ENCODE measurements at places on chromosomes 4 and X.

DNA sequence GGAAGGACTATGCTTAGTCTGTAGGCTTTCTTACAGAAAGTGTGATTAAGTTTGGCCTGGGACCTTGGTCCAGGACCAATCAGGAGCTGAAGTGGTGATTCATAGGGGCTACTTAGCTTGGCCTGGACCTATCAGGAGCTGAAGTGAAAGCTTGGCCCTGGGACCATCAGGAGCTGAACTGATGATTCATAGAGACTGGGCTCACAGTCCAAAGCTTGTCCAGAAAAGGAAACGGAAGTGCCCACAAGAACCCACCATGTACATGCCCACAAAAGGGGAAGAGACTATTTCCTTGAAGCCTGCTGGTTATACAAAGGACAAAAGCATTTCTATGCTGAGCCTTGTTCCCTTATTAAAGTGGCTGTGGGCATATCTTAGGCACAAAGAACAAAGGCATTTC lies 12.6 kb downstream of the TENT5D start:
- no peak for DNase-seq

- no peak for DNase-seq
Observed at GRCh38 chr4:110869862-110870572, 247.1 kb upstream of the PITX2 start.

DNA sequence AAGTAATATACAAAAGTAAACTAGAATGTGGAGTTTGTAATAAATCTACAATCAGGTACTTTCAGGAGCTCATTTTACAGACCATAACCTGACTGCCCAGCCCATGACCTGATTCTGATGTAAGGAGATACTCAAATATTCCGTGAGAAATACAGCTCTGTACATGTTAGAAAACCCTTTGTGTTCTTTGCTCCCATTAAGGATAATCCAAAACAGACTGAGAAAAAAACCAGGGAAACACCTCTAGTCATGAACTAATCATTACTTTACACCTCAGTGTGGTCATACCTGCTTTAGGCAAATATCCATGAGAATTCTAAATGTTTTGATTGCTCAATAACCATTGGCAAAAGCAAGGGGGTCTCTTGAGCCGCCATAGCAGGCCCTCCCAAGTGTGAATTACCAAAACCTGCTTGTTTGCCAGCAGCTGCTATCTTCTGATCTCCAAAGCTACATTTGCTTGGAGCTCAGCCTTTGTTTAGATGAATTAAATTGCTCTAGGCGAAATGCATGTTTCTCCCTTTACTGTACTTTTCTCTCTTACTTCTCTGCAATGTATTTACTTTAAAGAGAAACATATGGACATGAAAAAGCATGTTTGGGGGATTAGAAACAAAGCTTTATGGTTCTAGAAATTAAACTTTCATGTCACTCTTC lies 79.1 kb downstream of the ANKRD50 start:
- no peak for DNase-seq

DNA sequence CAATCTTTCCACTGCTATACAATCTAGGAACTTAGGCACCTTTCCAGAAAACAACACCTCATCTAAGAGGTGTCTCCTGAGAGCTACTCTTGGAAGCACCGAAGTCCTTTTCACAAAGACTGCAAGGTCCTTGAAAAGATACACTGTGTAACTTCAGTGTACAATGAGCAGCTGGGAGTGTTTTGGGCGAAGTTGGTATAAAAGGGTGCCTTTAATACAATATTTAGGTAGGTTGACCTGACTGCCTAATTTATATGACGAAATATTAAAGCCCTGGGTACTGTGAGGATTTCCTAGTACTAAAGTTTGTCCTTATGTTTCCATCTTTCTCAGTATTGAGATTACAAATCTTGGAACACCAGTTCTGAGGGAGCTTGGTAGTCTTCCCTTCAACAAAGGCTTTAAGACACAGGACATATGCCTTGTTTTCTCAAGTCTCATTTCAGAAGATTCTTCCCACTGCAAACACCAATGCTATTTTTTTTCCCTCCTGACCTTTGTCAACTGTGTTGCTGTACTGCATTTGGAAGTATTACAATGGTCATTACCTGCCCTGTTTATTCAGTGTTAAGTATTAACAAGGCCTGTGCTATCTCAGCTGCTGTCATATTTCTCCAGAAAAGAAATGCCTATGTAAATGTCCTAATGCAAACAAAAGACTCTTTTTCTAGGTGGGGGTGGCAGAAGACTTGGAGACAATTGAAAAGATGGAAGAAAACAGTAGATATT lies 134.2 kb downstream of the MAML3 start:
- DNase-seq: no peak

DNA sequence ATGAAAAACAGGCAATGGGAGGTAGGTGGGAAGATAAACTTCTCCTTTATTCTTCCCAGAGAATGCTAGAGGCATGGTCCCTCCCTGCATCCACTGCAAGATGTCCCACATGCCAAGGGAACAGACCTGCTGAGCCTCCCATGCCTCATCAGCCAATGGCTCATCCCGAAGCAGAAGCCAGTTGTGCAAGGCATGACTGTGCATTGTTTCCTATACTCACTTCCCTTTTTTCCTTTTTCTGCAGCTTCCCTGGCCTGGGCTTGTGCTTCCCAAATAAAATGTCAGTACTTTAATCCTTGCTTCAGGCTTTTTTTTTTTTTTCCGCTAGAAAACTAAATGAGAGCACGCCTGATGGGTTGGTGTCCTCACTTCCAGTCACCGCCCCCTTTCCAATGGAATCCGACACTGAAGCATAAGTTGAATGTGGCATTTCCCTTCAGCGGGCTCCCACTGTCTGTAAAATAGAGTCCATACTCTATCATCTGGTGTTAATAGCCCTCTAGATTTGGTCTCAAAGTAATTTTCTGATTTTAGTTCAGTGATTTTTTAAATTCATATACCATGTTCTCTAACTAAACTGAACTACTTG lies 239.0 kb upstream of the JADE1 start:
- DNase-seq: no peak

Data from NCI-H187 treated with DMSO at 0.1 percent for 48 hours (cell line).